ENCODE measurements at places on chromosomes 3 and 15. TPM values are rescaled to one million over a fixed set of nuclear protein-coding genes. Genes with fewer than 3 reads are reported as not detected.
A peak's percentile ranks its signal among the peaks of the same experiment; 100 is the strongest.

- DNase-seq: no peak
Observed at GRCh38 chr3:27081992-27082607, 287.1 kb downstream of the NEK10 start.

- no peak for DNase-seq
Observed at GRCh38 chr15:57634290-57634689, 42.6 kb downstream of the MYZAP start.

- no peak for DNase-seq
Observed at GRCh38 chr3:183261151-183261724, 8.2 kb downstream of the B3GNT5 start.

DNA sequence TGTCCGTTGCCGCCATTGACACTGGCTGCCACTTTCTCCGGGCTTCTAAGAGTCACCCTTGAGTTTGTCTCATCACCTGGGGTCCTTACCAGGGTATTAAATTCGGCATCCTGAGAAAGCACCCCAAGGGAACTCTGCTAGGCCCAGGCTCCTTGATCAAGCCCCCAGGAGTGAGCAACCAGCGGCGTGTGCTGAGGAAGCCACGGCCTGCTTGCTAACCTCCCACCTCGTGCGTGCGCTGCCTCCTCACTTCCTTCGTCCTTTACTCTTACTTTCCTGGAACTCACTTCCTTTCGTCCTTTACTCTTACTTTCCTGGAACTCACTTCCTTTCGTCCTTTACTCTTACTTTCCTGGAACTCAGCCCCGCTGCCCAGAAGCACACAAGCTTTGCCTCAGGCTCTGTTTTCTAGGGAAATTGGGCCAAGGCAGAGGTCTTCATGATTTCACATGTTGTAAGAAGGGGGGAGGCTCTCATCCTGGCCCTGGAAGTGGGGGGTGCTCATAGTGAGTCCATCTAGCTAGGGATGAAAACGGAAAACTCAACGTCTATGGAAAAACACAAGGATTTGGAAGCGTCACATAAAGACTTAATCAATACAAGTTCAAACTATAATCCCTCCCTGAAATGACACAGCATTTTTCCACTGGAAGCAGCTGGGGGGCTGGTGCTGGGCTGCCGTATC, 36.7 kb upstream of the BDH1 start:
- no peak for DNase-seq

GRCh38 chr3:194323785-194324735, 27.1 kb downstream of the CPN2 start:
- DNase-seq: peak; percentile 88

DNA sequence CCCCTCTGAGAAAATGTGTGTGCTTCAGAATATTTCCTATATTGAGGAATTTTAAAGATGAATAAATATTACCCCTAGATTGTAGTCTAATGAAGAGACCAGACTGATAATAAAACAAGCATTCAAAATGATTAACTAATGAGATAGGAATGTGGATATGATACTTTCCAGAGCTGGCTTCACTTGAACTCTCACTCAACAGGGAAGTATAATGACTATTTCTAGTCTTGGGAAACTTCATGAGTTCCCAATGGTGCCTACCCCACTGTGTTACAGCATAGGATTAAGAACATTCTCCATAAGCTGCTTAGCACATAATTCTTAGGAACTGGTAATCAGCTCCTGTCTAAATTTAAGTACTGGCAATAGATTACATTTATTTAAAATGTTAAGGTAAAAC, 261.5 kb upstream of the ZNF385D start:
- no peak for DNase-seq

GRCh38 chr15:52657338-52657737, 21.9 kb downstream of the ATOSA start:
- no peak for DNase-seq

DNA sequence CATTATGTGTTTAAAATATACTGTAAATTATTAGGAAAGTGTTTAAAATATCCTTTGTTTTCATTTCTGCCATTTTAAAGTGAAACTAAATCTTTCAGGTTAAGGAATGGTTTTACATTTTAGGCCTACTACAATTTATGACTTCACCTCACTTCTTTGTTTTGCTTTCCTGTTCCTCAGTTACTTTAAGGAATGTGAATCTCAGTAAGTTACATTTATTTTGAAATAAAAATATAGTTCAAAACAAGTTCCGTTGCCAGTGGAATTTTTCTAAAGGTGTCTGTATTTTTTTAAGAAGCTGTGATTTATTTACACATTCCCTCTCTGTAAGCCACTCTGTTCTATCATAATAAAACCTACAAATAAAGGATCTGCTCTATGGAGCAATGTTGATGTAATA, 630.9 kb upstream of the AGTR1 start:
- DNase-seq: no peak

DNA sequence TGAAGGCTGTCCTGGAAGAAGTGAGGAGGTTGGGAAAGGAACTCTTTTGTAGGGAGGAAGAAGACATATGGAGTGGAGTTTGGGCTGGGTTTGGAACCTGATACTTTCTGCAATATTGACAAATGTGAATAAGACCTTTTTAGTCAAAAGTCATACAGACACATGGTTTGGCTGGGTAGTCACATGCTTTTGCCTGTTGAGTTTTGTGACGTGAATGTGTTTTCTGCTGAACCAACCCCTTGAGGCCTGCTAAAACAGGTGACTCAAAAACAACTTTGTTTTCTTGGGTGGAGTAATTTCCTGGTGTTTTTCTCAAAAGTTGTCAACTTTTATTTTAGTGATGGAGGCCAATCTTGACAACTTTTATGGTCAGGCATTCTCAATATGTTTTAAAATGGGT, 39.4 kb upstream of the CCR4 start:
- no peak for DNase-seq

GRCh38 chr3:106877627-106878026, 499.6 kb upstream of the CCDC54 start:
- DNase-seq: no peak

DNA sequence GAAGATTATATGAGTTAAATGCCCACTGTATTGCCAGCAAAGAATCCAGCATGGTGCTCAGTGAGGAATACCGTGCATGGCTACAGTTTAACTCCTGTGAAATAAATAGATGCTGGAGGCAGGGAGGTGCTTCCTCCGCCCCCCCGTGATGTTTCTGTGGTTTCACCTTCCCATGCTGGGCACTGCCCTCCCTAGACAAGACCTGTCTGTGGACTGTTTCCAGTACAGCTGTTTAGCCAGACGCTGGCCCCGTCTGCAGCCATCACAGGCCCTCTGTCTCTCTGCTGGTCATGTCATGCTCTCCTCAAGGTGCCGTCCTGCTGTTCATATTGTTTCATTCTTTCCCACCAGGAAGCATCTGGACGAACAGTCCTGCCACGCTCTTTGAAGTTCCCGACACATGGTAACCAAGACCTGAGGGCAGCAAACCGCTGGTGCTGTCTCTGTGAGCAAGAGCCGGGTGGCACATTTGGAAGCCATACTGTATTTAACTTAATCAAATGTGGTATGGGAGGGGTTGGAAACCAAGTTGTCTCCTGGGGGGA, 31.4 kb downstream of the GOLGA8S start:
- no peak for DNase-seq

DNA sequence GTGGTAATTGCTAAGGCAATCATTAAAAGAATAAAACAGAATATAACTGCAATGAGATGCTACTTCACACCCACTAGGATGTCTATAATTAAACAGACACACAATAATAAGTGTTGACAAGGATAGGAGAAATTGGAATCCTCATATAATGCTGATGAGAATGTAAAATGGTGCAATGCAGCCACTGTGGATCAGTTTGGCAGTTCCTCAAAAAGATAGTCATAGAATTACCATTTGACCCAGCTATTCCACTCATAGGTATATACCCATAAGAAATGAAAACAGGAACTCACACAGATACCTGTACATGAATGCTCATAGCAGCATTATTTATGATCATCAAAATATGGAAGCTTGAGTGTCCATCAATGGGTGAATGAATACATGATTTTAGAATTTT, 9.6 kb upstream of the RNF111 start:
- DNase-seq: no peak

GRCh38 chr3:43255662-43256061, 30.7 kb upstream of the SNRK start:
- DNase-seq: no peak

- no peak for DNase-seq
Observed at GRCh38 chr3:160065786-160066185, 77.2 kb downstream of the IL12A start.

DNA sequence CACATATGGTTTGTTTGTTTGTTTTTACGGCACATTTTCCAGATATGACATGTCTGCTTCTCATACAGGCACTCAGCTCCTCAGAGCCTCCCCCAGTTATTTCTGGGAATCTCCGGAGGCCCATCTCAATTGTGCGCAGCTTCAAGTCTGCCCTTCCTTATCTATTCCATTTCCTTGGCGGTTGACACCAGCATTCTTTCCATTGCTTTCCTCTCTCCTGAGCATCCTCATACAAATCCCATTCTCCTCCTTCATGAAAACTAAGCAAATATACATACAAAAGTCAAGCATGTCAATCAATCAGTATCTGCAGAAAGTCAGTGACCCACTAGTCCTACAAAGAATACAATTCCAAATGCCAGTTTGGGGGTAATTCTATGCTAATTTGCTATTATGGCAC, 166.7 kb downstream of the SQOR start:
- DNase-seq: no peak

GRCh38 chr15:78063217-78063616, 14.3 kb downstream of the TBC1D2B start:
- no peak for DNase-seq

- DNase-seq: no peak
Observed at GRCh38 chr3:102665183-102665582, 230.4 kb downstream of the ZPLD1 start.

GRCh38 chr15:26757141-26757540, 15.7 kb downstream of the GABRB3 start:
- no peak for DNase-seq

DNA sequence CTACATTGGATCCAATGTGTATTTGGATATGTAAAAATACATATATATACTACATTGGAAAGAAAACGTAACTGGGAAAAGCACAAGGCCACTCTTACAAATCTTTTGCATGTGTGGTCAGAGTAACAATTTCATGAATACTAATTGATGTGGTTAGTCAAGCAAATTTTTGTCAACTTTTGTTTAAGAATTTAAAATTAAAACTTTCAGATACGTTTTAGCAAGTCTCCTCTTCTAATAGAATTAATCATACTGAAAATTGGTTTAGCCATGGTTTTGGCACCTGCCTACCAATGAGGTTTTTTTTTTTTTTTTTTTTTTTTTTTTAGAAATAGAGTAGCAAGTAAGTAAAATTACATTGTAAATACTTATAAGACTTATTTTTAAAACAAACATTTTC, 153.0 kb upstream of the CGNL1 start:
- no peak for DNase-seq

- DNase-seq: no peak
Observed at GRCh38 chr3:4478261-4478660, 11.2 kb upstream of the SUMF1 start.

- DNase-seq: peak; percentile 72
Observed at GRCh38 chr15:82044373-82045178, 1.2 kb downstream of the MEX3B start.

GRCh38 chr3:115217678-115218451, 70.8 kb upstream of the ZBTB20 start:
- peak; percentile 9 for DNase-seq

GRCh38 chr15:78621810-78622402, 1.1 kb upstream of the CHRNA3 start:
- no peak for DNase-seq

- DNase-seq: no peak
Observed at GRCh38 chr3:152961323-152961722, 126.4 kb downstream of the P2RY1 start.

DNA sequence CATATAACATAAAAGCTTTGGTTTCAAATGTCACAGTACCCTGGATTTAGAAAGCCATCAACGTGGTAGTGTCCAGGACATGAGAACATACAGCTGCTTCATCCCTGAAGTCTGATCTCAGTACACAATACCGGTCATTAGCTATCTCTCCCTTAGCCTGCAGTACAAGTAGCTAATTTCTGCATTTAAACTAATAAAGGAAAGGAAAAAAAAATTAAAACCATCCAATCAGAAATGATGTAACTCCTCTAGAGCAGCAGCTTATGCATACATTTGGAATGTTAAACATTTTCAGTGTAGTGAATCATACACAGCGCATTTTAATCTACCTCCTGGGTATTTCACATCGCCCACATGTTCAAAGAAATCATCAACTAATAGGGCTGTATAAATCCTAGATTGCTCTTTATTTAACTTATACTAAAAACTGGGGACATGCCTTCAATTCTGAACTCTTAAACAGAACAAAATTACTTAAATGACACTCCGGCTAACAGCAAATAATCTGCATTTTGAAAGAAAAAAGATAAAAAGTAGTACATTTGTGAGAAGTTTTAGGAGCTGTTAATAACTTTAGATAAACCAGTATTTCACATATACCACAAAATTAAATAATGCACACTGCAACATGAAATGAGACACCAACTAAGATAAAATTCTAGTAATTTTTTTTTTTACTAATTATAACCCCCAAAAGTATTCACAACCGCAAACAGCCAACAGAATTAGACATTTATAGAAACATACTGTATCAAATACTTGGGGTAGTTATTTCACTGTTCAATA, 3.7 kb downstream of the IGF2BP2 start:
- no peak for DNase-seq

- DNase-seq: no peak
Observed at GRCh38 chr3:193711523-193711963, 118.5 kb downstream of the OPA1 start.

DNA sequence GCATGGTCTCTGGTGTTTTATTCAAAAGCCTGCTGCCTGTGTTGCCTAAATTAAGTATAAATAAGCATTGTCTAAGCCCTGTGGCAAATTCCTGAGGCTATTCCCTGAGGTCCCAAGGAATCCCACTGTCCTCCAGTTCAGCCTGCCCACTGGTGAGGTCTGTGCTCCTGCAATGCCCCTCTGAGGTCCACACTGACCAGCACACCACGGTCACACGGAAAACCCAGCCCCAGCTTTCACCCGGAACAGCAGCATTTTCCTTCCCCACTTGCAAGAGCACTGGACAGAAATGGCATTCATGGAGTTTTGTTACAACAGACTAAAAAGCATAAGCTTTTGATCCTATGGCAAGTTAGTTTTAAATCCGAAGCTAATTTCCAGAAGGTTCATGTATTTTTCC, 234.0 kb downstream of the KLF13 start:
- DNase-seq: no peak

- no peak for DNase-seq
Observed at GRCh38 chr3:156577736-156578135, 22.8 kb upstream of the SSR3 start.

- DNase-seq: no peak
Observed at GRCh38 chr15:26066896-26067295, 203.8 kb upstream of the ATP10A start.

GRCh38 chr15:73862276-73862675, 11.1 kb upstream of the TBC1D21 start:
- no peak for DNase-seq

Gene PLSCR4
- total RNA-seq: 20.3 TPM

Gene SNTN
- not detected for total RNA-seq

Gene DPPA2
- not detected for total RNA-seq

Gene RRP9
- 7.7 TPM for total RNA-seq

Gene GHRL
- total RNA-seq: 0.30 TPM

Gene RETNLB
- total RNA-seq: not detected

Gene GOLGA8S
- total RNA-seq: 0.30 TPM

Gene UCN2
- not detected for total RNA-seq

Gene PEX11A
- total RNA-seq: 13.7 TPM

Gene ZNF717
- total RNA-seq: 7.5 TPM

Gene BFSP2
- total RNA-seq: not detected

Gene PLSCR5
- not detected for total RNA-seq

Gene PLCH1
- 1.3 TPM for total RNA-seq

Gene PLXNA1
- 29.6 TPM for total RNA-seq

Gene GPR27
- 3.7 TPM for total RNA-seq

All from Right ventricle myocardium inferior (tissue), 1 donor.